Stimulated activated CD4-positive, alpha-beta T cell treated with anti-CD3 and anti-CD28 coated beads, TNF-alpha, amount 100 ng/mL, for 1 hour (primary cell): ENCODE measurements at places on chromosomes 16 and 17.

DNA sequence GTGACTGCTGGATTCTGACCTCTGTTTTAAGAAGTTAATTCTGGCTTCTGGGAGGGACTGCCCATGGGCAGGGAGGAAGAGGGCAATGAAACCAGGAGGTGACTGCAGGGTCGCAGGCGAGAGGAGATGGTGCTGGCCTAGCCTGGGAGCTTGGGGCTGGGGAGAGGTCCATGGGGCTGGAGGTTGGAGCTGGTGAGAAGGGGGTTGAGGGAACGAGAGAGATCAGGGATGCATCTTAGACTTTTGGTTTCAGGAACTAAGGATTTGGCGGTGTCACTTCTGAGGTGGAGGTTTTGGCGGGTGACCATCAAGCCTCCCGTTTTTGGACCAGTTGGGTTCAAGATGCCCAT lies 64.6 kb downstream of the NKD1 start:
- no peak for DNase-seq

GRCh38 chr16:50246299-50247122 lies 19.8 kb upstream of the ADCY7 start:
- no peak for DNase-seq

GRCh38 chr16:85556456-85557082 lies 56.6 kb upstream of the GSE1 start:
- DNase-seq = peak; percentile 41

- no peak for DNase-seq
Measured at GRCh38 chr17:66431910-66432309, 129.5 kb downstream of the PRKCA start.

DNA sequence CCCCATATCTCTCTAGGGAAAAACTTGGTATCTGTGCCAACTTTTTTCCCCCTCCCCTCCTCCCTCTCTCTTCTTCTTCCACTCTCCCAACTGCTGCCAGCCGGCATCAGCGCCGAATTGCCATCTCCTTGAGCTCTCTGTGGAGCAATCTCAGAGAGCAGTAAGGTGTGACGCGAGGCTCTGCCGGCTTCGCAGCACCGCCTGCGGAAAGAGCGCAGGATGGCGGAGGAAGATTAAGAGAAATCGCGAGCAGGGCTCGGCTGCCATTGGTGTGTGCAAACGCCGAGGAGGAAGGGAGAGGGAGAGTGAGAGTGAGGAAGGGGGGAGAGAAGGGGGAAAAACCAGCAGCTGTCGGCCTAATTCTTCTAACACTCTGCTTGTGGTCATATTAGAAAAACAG lies 44.2 kb downstream of the NEUROD2 start:
- DNase-seq = no peak

- DNase-seq = no peak
Measured at GRCh38 chr16:58022601-58023371, 2.8 kb upstream of the MMP15 start.

DNA sequence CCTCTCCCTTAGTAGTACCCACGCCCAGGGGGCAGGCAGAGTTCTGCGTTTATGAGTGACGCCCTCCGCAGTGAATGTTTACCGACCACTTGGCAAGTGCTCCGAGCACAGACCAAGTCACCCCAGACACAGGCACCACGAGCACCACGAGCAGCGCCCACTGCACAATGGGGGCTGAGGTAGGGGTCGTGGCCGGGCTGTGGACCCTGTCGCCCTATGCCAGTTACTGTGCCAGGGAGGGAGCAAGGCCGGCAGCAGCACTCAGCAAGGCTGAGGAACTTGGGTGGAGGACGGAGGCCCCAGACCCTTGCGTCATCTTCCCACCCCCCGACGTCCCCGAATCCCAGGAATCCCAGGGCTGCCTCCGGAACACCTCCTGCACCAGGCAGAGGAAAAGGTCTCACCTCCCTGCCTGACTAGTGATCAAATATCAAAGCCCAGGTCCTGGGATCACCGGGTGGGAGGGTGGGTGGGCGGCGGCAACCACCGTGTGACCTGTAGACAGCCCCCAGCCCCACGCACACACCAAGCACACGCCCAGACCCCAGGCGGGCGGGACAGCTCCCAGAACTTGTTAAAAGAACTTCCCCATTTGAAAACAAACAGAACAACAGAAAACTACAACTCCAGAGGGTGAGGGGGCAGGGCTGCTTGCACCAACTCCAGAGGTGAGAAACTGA lies 5.4 kb downstream of the VASN start:
- DNase-seq = no peak

GRCh38 chr17:73550556-73550955 lies 93.7 kb downstream of the SDK2 start:
- no peak for DNase-seq

GRCh38 chr16:81610144-81610842 lies 165.7 kb downstream of the CMIP start:
- DNase-seq = no peak

GRCh38 chr16:1413684-1414531 lies 596 bp downstream of the UNKL start:
- peak; percentile 55 for DNase-seq

DNA sequence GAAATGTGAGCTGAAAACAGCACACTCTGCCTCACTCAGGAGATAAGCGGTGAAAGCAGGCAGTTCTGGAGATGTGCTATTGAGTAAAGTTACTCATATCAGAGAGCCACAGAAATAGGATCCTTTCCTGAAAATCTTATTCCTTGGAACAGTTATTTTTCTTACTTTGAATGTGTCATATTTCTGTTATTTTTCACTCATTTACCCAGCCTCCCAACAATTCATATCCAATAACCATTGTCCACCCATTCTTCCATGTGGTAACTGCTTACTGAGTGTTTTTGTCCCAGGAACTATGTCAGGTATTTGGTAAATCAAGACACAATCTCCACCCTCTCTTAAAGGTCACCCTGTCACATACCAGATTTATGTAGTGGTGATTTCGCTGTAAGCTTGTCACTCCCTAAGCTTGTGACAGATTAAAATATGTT lies 144.9 kb downstream of the PARN start:
- DNase-seq = no peak

DNA sequence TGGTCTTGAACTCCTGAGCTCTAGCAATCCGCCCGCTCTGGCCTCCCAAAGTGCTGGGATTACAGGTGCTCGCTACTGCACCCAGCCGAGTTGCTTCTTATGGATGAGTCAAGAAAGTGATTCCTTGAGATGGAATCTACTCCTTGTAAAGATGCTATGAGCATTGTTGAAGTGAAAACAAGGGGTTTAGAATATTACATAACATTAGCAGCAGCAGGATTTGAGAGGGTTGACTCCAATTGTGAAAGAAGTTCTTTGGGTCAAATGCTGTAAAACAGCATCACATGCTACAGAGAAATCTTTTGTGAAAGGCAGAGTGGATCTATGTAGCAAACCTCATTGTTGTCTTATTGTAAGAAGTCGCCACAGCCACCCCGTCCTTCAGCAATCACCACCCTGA lies 72.7 kb downstream of the NT5M start:
- no peak for DNase-seq

DNA sequence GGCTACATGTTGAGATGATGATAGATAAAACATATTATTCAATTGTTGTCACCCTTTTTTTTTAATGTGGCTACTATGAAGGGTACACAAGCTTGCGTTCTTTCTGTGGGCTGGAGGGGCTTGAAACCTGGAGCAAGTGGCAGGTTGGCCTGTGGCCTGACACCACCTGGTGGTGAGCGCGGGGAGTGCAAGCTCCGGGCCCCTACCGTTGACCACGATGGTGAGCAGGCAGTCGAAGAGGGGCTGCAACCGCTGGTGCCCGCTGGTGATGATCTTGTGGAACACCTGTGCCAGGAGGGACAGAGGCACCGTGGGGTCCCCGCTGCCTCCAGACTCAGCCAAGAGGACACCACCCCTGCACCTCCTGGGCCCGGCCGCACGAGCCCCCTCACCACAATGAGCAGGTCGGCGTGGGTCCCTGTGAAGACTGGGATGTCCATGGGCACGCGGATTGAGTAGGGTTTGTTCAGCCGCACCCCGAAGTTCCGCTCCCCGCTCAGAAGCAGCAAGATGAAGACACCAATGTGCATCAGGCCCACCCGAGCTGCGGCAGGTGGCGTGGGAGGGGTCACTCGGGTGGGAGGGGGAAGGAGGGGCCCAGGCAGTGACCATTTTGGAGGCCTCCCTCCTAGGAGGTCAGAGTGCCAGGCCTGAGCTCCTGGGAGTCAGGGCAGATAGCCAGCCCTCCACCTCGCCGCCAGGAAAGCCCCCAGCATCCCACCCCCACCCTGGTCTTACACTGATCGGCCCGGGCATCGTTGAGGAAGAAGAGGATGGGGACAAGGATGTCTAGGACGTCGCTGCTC lies 14.4 kb downstream of the HID1 start:
- peak; percentile 51 for DNase-seq

GRCh38 chr17:63311416-63311937 lies 134.6 kb downstream of the CYB561 start:
- no peak for DNase-seq

GRCh38 chr17:16215965-16216316 lies 607 bp upstream of the NCOR1 start:
- DNase-seq = no peak

- DNase-seq = no peak
Measured at GRCh38 chr16:85553436-85554113, 59.5 kb upstream of the GSE1 start.

- no peak for DNase-seq
Measured at GRCh38 chr16:11374255-11374654, 29.0 kb downstream of the RMI2 start.

GRCh38 chr17:49851387-49852291 lies 3.8 kb upstream of the TAC4 start:
- DNase-seq = peak; percentile 61

- DNase-seq = no peak
Measured at GRCh38 chr17:83036193-83036592, 43.2 kb upstream of the METRNL start.

- no peak for DNase-seq
Measured at GRCh38 chr16:54473226-54473993, 186.8 kb upstream of the IRX3 start.

DNA sequence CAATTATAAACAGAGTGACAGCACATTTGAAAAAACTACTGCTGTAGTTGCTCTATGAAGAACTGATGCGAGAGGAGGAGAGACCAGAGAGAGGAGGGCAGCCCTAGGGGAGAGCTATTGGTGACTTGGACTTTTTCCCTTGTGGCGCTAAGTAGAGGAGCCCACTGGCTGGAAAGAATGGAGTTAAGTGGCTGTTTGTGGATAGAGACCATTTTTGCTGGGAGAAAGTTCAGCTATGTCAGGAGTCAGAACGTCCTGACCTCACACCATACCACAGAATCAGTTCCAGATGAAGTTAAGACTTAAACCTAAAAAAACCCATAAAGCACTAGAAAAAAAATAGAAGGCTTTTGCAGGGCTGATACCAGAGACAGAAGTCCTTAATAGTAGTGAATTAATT lies 2.0 kb downstream of the POLR2A start:
- no peak for DNase-seq

DNA sequence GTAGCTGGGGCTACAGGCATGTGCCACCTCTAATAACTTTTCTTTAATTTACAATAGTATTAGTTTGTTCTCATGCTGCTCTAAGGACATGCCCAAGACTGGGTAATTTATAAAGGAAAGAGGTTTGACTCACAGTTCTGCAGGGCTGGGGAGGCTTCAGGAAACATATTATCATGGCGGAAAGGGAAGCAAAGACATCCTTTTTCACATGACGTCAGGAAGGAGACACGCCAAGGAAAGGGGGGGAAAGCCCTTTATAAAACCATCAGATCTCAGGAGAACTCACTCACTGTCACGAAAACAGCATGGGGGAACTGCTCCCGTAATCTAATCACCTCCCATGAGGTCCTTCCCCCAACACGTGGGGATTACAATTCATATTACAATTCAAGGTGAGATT lies 18.3 kb downstream of the IL4R start:
- DNase-seq = no peak

- no peak for DNase-seq
Measured at GRCh38 chr17:55067697-55068439, 99.3 kb downstream of the STXBP4 start.

DNA sequence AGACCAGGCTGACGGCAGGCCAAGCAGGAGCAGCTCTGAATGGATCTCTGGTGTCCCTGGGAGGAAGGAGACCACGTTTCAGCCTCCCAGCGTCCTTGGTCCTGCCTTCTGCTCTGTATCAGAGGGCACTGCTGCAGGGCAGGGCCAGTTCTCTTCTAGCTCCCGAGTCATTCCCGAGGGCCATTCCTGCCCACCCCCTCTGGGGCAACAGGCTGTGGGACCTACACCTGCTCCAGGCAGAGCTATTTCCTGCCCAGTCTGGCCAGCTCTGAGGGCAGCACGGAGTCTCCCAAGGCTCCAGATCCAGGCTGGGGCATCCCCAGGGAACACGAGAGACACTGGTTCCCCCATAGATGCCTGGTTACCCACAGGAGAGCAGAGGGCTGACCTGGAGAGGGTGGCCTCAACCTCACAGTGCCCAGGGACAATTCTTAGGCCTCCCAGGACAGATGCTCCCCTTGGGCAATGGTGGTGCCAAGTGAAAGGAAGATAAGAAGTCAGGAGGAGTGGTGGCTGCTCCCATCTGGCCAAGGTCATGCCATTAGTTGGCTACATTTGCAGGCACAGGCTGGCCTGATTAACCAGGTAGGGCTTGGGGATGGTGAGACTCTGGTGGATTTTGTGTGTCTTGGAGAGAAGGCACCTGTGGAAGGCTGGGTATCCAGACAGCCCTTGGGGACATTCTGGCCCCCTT lies 2.0 kb downstream of the WFIKKN2 start:
- DNase-seq = no peak

DNA sequence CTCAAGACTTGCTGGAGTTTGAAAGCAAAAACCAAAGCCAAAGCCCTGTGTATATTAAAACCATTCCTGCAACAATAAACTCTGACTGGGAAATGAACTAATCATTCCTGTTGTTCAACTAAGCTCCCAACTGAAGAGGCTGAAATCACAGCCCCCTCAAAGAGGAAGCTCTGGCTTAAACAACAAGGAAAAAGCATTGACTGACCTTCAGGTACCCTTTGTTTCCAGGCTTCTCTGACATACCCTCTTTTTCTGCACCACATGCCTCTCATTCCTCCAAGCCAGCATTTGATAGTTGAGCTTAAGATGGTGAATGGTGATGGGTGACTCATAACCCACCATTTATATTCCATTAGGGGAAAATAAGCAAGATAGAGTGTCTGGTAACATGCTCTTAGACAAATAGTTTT lies 470.9 kb upstream of the SOX9 start:
- DNase-seq = no peak

DNA sequence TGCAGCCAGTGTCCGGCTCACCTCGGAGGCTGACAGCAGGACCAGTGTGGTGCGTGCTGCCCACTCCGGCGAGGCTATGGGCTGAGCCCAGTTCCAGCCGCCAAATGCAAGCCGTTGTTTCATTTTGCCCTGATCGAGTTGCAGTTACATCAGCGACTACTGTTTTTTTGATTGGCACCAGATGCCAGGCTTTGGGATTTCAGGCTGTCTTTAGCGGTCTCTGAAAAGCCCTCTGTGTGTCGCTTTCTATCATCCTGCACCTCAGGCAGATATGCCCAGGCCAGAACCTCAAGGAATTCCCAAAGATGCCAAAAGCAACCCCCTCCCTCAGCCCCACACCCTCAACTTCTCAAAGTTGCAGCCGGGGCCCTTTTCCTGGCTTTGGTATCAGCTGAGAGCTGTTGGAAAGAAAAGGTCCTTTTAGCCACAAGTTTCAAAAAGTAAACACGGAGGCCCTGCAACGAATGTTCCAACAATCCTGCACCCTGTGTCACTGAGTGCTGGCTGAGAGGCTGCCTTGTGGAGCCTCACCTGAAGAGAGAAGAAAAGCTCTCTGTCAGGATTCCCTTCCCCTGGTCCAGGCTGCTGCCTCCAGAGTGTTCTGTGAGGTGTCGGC lies 58.9 kb downstream of the WWP2 start:
- DNase-seq = no peak

- DNase-seq = no peak
Measured at GRCh38 chr17:36124879-36125824, 21.5 kb downstream of the CCL4 start.

- DNase-seq = no peak
Measured at GRCh38 chr17:49915670-49916069, 53.3 kb upstream of the DLX4 start.
